ENCODE measurements at places on chromosomes 7 and 10.

DNA sequence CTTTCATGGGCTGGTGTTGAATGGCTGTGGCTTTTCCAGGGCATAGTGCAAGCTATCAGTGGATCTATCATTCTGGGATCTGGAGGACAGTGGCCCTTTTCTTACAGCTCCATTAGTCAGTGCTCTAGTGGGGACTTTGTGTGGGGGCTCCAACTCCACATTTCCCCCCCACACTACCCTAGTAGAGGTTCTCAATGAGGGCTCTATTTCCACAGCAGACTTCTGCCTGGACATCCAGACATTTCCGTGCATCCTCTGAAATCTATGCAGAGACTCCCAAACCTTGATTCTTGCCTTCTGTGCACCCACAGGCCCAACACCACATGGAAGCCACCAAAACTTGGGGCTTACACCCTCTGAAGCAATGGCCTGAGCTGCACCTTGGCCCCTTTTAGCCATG, 208.3 kb upstream of the MKLN1 start:
- no peak for DNase-seq

GRCh38 chr7:91240376-91240941, 23.8 kb upstream of the FZD1 start:
- DNase-seq, result no peak

DNA sequence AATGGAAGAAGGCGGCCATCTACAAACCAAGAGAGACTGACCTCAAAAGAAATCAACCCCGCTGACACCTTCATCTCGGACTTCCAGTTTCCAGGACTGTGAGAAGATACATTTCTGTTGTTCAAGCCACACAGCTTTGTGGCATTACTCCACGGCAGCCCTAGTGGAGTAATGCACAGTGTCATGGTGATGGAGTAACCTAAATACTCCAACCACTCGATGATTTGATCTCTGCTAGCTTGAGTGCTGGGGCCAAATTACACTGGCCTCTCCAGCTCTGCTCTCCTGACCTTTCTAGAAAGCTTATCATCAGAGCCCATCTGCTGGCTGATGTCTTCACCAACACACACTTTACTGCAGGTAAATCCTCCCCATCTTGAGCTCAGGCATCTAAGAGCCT, 52.2 kb downstream of the GALNT17 start:
- no peak for DNase-seq

DNA sequence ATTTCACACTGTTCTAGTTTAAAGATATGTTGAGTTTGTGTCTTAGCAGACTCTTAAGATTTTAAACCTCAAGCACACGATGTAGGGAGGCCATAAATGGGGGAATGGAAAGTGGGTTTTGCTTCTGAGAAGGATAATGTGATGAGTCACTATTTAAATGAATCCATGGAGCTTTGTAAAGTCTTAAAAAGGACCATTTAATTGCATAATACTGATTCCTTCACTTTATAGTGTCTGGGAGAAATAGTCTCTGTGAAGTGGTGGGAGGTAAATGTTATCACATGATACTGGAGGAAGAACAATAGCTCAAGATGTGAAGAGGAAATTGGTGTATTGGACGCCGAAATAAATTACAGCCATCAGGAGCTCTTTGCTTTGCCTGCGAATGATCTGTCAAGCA, 84.0 kb upstream of the MYO3A start:
- DNase-seq, result no peak

DNA sequence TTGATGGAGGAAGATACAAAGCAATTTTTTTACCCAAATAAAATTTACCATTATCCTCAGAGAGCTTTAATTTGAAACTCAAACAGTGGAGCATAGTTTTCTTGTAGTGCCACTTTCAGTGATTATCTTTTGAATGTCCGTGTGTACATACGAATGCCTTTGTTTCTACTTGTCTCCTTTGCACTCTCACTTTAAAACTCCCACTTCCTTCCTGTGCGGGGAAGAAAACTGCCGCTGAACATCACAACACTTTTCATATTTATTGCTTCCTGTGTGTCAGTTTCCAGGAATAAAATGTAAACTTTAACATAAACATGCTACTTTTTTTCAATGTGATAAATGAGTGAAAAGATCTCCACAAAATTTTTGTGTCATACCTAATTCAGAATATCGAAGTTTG, 102.4 kb downstream of the SEMA3A start:
- DNase-seq, result no peak

- DNase-seq, result no peak
Measured at GRCh38 chr10:91312382-91312733, 91.9 kb downstream of the PCGF5 start.

GRCh38 chr10:91684841-91685240, 52.0 kb upstream of the PPP1R3C start:
- DNase-seq, result no peak
